PC-3 (cell line): ENCODE measurements at places on chromosomes 2 and 18. TPM values are rescaled to one million over a fixed set of nuclear protein-coding genes. Genes with fewer than 3 reads are reported as not detected.

GALNT14 gene
- total RNA-seq = 10.2 and 12.7 TPM in 2 replicates

GRCh38 chr2:134240061-134240460, 13.8 kb upstream of the MGAT5 start:
- no peak for DNase-seq

AKAIN1 gene
- total RNA-seq = not detected in 2 replicates

GRCh38 chr2:121993682-121994081, 238.2 kb downstream of the TSN start:
- peak; percentile 7 for DNase-seq

NEMP2 gene
- total RNA-seq = 2.5 and 3.8 TPM in 2 replicates

GRCh38 chr2:96656540-96656939, 14.0 kb downstream of the FER1L5 start:
- no peak for DNase-seq

GRCh38 chr2:130891966-130892365, 55.3 kb downstream of the ARHGEF4 start:
- no peak for DNase-seq

- peak; percentile 78 for DNase-seq
Measured at GRCh38 chr2:8543383-8544170, 138.3 kb upstream of the ID2 start.

GTF2A1L gene
- total RNA-seq = not detected in 2 replicates

CYP26B1 gene
- 1.6 and 3.9 TPM in 2 replicates for total RNA-seq

CHRND gene
- not detected in 2 replicates for total RNA-seq

DNA sequence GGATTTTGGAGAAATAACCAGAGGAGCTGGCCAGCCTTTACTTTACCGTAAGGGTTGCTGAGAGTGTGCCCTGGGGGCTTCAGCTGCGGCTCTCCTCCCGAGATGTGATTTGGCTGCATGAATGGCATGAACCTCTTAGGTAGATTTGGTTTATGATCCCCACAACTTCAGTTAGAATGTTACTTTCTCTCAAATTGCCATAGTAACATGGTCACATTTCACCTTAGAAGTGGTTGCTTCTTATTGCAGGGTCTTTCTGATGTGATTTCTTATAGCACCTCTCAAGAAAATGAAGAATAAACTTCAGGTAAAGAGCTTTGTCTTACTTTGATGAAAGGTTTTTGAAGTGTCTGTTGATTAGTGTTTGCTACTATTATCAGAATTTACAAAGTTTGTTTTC, 5.6 kb downstream of the PLCL1 start:
- DNase-seq = no peak

DNA sequence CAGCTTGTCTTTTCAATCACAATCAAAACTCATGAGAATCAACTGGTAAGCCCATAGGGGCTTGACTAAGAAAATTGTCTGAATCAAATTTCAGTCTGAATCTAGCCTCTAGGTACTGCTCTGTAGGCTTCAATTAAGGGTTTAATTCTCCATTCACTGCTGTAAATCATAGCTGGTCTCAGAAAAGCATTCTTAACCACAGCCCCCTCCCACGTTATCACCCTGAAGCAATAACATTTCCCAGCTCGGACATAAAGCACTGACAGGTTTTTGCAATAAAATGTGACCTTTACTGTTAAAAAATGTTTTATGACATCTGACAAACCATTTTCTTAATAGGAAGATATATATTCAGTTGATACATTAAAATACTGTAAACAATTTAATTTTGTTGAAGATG, 55.0 kb downstream of the LRP1B start:
- no peak for DNase-seq

DNA sequence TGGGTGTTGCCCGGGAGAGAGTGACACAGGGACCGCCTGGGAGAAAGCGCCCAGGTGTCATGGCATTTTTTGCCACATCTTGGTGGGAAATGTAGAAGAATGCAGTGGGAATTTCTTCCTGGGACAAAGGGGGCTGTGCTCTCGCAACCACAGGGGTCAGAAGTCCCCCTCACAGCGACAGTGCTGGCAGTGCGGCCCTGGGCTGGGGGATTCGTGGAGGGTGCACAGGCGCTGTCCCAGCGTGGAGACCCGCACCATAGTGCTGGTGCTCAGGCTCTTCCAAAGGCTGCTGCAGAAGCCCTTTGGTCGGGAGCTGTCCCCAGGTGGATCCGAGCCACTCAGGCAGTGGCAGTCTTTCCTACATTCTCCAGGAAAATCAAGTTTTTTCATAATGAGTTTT, 128.8 kb upstream of the SOX11 start:
- no peak for DNase-seq

DNA sequence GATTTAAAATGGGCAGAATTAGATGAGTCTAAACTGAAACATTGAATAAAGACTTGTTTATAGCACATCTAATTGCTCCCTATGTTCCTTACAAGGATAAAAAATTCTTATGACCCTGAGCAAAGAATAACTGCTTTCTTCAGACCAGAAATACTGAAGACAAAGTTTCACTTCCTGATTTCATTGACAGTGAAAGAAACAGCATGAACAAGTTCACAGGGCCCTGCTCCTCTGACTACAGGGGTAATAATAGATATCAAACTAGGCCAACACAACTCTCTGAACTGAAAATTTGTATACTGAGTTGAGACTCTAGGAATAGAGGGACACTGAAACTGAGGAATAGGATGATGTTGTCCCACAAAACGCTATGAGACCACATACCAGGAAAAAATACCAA, 1383.3 kb upstream of the CDH2 start:
- no peak for DNase-seq

DNA sequence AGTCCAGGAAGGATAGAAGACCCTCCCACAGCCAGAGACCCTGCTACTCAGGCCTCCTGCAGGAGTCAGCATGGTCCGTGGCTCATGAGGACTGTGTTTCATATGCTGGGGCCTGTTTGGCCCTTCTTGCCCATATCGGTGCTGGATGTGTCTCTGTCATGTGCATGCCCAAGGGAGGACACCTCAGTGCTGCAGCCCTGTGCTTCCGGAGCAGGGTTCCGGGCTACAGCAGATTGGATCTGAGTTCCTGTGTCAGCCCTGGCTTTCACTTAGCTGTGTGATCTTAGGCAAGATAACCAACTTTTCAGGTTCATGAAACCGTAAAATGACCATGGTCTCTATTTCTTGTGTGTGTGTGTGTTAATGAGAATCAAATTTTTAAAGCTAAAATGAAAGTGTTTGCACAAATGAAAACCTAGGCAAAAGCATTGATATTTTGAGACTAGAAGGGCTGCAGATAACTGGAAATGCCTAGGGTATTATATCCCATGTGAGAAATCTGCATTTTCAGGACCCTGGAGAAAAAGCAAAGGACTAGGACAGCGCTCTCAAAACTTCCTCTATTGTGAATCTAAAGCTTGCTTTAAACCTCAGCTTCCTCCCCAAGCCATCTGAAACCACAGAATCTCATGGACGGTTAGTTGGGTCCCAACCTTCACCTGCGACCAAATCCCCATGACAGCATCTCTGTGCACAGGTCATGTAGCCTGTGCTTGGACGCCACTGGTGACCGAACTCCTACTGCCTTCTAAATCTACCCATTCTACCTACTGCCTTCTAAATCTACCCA, 58.8 kb upstream of the CAPN13 start:
- DNase-seq = no peak

- peak; percentile 43 for DNase-seq
Measured at GRCh38 chr2:55428258-55428657, 8.6 kb upstream of the CCDC88A start.

TWIST2 gene
- total RNA-seq = 4.4 and 5.8 TPM in 2 replicates

DNA sequence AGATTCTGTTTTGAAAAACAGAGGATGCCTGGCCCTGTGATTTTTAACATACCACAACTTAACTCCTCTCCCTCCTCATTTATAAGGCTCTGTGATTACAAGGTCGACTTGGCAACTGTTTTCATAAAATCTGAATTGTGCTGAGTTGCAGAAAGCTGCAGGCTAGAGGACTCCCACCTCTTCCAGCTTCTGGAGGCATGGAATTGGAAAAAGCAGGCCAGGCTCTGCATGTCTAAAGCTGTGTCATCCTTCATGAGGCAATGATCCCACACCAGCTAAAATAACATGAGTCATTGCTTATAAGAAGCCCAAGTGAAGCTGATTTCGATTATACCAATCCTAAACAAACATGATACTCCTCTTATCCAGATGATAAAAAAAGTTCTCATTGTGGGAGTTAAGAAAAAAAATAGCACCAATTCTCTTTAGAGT, 11.7 kb downstream of the ARHGAP28 start:
- DNase-seq = peak; percentile 91

- no peak for DNase-seq
Measured at GRCh38 chr2:217357886-217358620, 498.2 kb upstream of the TNP1 start.

DNA sequence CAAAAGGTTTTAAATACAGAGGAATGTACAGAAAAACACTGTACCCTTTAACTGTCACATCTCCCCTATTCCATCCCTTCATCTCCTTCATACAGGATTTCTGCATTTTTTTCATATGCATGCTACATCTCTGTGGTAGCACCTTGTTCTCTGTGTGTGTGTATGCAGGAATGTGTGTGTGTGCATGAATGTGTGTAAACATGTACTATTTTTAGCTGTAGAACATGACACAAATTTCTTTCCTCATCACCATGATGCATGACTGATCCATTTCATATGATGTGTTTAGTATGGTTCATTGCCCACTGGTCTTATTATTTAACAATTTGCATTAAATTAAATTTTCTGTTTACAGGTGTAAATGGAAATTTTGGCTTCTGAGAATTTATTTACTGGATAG, 21.5 kb upstream of the ZEB2 start:
- no peak for DNase-seq

- no peak for DNase-seq
Measured at GRCh38 chr18:53551868-53552426, 672.5 kb downstream of the MBD2 start.

DNA sequence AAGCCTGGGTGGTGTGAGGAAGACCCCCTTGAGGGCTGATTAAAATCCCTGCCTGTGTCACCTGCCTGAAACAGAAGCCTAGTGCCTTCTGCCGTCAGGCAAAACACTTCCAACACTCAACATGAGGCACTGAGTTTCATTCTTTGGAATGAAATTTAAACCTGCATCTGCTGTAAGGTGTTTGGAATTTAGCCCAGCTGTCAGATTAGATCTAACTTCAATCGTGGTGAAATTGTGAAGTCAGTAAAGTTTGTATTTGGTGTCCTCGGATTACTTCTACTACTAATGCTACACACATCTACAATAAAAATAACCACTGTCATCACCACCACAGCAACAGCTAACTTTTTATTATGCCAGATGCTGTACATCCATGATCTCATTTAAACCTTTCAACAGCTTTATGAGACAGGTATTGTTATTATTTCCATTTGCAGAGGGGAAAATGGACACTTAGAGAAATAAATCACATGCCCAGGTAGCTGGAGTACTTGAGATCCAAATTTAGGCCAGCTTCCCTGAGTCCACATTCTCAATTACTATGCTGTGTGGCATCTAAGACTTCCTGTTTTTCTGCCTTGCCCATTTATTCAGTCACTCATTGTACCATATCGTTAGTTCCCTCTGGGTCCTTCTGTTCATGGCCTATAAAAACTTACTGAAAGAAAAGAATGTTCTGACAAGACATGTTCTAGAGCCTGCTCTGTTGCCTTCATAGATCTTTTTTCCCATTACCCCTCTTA, 98.2 kb upstream of the GCFC2 start:
- DNase-seq = peak; percentile 59

DNA sequence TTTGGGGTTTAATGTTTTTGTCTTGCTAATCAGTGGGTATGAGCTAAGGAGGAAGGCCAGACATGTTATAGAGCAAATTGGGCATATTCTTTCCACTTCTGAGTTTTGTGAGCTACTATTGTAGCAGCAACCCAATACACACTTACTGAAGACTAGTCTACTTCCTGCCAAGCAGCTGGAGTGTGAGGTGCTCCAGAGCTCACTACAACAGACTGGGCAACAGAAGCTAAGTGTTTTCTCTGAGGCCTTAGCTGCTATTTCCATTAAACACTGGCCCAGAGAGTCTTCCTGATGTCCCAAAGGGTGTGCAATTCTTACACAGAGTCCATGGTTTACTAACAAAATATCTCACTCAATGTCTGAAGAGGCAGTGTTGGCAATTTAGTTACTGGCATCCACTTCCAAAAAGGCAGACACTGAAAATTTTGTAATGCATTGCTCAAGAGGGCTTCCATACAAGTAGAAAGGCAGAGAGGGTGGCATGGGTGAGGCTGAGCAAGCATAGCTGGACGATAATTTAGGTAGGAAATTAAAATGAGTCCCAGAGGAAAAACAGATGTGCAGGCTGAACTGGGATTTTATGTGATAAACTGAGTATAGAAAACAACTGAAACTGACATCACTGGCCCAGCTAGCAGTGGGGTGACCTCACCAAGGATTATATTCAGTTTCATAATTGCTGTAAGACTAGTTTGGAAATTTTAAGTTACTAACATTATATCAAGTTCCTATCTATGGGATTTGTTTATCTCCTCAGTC, 68.6 kb downstream of the ZC3H6 start:
- DNase-seq = no peak

- DNase-seq = no peak
Measured at GRCh38 chr2:234964631-234965461, 13.0 kb downstream of the SH3BP4 start.

GRCh38 chr2:3956406-3956805, 253.0 kb downstream of the DCDC2C start:
- no peak for DNase-seq

- DNase-seq = no peak
Measured at GRCh38 chr2:180962727-180963314, 17.6 kb upstream of the UBE2E3 start.

ABCB6 gene
- total RNA-seq = 21.1 and 23.9 TPM in 2 replicates

LHCGR gene
- total RNA-seq = not detected in 2 replicates

DNA sequence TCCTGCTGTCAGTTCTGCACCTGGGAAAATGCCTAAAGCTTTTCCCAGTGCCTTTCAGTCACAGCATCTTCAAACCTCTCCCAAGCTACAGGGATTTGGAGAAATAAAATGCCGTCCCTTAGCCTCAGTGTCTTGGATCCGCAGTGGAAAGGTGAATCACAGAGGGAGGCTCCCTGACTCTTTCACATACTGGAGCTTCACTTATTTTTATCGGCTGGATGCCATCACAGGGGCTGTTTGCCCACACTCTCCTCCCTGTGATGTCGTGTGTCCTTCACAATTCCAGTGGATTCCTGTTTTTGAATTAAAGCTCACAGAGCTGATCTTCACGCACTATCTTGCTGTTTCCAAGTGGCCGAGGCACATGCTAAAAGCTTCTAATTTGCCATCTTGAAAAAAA, 1303.1 kb upstream of the DDX18 start:
- peak; percentile 19 for DNase-seq

EMILIN2 gene
- total RNA-seq = 17.1 and 24.5 TPM in 2 replicates

DNA sequence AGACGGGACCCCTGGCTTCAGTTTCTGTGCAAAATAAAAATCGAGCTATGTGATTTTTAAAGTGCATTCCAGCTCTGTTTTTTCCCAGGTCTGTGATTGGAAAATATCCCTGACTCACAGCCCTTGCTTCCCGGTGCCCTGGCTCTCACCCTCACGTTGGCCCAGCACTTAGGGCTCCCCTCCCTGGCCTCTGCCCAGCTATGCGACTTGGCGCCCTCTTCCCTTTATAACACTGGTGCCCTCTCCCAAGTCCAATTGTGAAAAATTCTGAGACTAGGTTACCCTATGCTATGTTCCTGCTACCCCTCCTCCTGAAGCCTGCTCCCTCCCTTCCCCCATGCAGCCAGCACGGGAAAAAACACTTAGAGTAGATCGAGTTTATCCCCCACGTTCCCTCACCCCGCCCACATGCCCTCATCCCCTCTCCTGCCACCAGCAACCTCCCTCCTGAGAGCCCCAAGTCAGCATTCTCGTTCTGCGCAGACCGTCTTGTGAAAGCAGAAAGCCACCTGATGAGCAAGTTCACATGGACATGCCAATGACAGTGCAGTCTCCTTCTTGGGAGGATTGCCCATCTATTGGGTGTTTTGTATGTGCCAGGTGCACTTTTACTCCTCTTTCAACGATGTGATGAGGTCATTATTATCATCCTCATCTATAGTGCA, 228.8 kb downstream of the VAPA start:
- peak; percentile 22 for DNase-seq
